H9 (cell line): ENCODE measurements at places on chromosomes 1 and 21.
A peak's percentile ranks its signal among the peaks of the same experiment; 100 is the strongest.

DNA sequence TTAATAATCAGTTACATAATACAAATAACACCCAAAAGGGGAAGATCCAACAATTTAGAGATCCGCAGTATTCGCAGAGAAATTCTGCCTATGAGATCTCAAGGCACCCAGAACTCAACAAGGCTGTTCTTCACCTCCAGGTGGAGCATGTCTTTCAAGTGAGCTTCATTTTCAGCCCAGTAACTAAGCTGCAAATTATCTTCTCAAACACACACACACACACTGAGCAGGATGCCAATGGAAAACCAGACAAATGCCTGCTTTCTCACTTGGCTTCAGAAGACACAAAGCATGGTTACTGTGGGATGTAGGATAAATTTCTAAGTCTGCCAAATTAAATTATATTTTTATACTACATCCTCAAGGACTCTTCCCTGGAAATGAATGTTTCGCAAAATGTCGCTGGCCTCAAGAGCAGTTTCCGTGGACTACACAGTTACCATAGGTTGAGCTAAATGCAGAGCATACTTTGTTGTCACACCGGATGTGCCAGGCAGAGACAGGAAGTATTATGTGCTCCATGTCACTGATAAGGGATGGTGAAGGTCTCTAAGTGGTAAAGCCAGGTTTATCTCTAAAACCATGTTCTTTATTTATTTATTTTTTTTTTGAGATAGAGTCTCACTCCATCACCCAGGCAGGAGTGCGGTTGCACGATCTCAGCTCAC, 30.3 kb downstream of the UBR4 start:
- H3K27me3 ChIP-seq: no peaks in the 10 kb centered on the region
- no peak for DNase-seq
- H3K27ac ChIP-seq: no peak overlapping the region
- H3K4me3 ChIP-seq: no peak overlapping the region
- no peaks in the 10 kb centered on the region for H3K4me1 ChIP-seq

GRCh38 chr1:209038316-209038715, 545.2 kb upstream of the CAMK1G start:
- no peaks in the 10 kb centered on the region for H3K36me3 ChIP-seq
- no peak overlapping the region for H3K27ac ChIP-seq
- no peak for DNase-seq

- H3K27me3 ChIP-seq: no peaks in the 10 kb centered on the region
- no peak overlapping the region for H3K27ac ChIP-seq
- no peaks in the 10 kb centered on the region for H3K4me1 ChIP-seq
- H3K4me3 ChIP-seq: no peak overlapping the region; the same call in 2 of the 3 replicates
- peak; percentile 68 for DNase-seq
These were observed 15.3 kb downstream of the ACOT7 start for GRCh38 chr1:6378096-6378746.

DNA sequence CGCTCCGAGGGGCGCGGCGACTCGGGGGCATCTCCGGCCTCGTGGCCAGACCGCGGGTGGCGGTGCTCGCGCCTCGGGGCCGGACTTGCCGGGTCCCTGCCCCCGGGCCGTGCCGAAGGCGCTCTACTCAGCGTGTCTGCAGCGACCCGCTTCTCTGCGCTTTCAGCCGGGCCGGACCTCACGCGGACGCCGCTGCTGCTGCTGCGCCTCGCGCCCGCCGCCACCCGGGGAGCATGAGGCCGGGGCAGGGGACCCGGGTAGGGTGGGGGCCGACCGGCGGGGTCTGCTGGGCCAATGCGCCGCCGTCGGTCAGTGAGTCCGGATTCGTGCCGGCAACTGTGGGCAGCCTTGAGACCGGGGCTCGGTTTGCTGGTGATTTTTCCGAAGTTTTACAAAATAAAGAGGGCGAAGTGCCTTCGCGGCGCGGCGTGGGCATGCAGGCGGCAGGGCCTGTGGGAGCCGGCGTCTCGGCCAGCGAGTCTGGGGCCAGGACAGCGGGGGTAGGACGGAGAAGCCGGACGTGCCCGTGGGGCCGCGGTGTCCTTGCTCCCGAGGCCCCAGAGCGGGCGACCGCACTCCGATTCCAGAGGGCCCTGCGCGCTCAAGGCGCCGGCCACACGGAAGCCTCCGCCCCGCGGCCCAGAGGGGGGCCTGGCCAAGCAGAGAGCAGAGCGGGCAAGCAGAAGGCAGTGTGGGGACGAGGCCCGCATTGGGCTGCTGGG, 749 bp downstream of the FAM163A start:
- no peaks in the 10 kb centered on the region for H3K4me1 ChIP-seq
- no peaks in the 10 kb centered on the region; the same call in 2 of the 3 replicates for H3K36me3 ChIP-seq
- peaks cover 44% of the 10 kb centered on the region; the same call in 1 of the 2 replicates for H3K27me3 ChIP-seq
- no peak overlapping the region for H3K27ac ChIP-seq

DNA sequence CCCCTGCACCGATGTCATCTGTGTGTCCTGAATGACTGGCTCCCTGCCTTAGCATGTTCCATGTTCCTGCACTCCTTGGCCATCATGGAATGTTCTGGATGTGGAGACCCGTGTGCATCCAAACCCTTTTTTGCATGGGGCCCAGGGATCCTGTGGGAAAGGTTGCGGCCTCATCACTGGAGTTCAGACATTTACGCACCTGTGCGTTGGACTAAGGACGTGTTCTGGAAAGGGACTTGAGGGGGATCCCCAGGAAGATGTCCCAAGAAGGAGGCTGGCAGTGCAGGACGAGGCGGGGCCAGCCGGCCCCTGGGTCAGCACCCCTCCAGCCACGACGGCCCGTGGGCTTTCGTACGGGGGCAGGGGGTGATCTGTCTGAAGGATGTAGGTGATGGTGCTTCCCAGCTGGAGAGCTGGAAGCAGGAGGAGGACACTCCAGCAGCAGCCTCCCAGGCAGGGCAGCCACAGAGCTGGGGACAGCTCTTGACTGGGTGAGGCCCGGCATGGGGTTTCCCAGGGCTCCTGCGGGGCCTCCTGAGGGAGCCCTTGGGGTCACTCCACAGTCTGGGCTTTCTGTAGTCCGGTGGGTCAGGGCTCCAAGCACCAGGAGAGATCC, 67.2 kb downstream of the SCCPDH start:
- H3K36me3 ChIP-seq: peaks cover 2% of the 10 kb centered on the region; the same call in 1 of the 3 replicates
- DNase-seq: no peak
- no peak overlapping the region for H3K27ac ChIP-seq
- H3K4me3 ChIP-seq: no peak overlapping the region
- H3K27me3 ChIP-seq: no peaks in the 10 kb centered on the region
- H3K4me1 ChIP-seq: peaks cover 13% of the 10 kb centered on the region; the same call in 1 of the 2 replicates
